ENCODE measurements at places on chromosomes 3 and 15.

- DNase-seq: no peak
These were observed 10.9 kb upstream of the IDH2 start for GRCh38 chr15:90113166-90113565.

DNA sequence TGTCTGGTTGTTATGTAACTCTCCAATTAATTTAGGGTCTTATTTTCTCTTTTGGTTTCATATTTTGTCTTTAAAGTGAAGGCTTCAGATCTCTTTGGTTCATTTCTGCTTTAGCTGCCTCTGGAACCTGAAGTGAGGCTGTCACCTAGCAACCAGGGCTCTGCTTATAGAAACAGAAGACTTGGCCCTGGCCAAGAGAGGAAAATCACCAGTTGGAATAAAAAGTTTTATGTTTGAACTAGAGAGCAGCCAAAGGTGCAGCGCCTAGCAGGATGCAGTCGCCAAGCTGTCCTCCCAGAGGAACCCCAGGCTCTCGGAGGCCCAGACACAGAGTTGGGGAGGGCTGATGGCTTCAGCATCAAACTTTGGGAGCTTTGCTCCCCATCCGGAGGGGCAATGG is 41.1 kb downstream of the LYZL4 start:
- no peak for DNase-seq

DNA sequence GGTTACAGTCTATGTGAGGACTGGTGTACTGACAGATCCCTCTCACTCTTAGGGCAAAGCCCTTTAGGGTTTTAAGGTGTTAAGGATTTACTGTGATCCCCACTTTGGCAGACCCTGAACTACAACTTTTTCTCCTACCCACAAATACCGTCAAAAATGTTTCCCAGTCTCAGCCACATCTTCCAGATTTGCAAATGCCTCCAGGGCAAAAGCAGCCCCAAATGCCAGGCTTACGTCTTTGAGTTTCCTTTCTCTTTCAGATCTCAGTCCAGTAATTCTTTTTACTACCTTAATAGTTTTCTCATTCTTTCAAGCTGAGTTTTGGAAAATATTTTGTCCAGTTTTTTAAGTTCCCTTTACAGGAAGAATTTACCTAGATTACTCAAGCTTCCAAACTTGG is 13.4 kb upstream of the ITGA11 start:
- no peak for DNase-seq

DNA sequence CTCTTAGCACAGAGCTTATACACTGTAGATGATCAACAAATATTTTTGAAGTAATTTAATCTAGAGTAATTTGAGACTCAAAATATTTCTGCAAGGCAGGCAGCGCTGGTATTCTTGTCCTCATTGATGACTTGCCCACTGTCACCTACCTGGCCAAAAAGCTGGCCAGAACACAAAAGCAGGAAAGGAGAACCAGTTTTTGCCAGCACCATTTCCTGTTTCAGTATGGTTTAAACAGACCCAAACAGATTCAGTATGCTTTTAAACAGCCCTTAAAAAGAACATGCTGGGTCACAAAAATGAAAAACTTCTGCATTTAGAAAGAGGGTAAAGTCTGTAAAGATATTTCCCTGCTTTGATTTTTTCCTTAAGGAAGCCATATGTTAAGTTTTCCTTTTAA is 42.3 kb upstream of the ZNF280D start:
- no peak for DNase-seq

DNA sequence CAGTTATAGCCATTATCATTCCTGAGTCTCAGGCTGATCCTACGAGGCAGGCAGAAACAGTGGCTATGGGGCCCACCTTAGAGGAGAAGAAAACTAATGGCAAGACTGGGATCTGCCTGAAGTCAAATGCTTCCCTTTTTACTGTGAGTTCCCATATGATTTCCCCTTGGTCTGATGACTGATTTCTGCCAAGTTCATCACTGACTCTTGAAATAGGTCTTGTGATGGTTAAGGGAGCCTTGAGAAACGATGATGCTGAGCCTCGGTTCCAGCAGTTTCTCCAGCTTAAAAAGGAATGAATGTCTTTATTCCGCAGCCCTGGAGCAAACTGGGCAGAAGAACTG is 29.4 kb upstream of the LDHAL6B start:
- DNase-seq: no peak

DNA sequence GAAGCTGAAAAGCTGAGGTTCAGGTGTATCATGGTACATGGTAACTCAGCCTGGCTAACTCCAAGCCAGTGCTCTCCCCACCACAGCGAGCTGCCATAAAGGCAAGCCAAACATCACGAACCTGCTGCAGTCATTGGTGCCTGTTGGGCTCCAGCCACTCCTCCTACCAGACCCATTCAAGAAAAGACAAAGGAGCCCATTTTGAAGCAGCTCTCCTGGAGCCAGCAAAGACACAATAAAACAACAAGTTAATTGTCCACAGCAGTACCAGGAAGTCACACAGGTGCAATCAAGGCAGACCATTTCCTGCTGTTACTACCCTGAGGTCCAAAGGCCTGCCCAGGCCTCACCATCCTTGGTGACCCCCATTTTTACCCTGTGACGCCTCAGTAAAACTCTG is 77.6 kb downstream of the DAPK2 start:
- DNase-seq: no peak

DNA sequence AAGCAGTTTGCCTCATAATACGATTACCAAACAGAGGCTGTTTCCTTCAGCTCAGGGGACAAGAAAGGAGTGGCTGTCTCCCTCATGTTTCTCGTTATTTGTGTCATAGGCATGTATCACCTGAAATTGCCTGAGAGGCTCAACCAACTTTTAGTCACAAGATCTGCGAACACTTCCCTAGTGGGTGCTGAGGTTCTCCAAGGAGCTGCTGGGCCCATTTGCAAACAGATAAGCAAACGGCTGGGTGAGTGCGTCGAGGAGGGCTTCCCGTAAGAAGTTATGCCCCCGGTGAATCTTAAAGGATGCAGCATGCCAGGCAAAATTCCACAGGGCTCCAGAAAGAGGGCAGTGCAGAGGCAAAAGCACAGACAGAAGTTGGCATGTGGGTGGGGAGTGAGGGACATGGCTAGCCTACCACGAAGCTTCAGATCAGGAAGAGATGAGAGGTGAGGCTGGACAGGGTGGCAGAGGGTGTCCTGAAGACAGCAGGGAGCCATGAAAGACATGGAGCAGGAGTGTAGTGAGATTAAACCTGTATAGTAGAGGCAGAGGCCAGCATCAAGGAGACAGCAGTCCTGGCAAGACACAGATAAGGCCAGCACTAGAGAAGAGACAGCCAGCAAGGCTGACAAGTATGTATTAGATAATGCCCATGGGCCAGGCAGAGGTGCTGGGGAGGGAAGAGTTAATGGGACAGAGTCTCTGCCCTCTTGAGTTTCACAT is 4.0 kb upstream of the GP9 start:
- DNase-seq: no peak

- DNase-seq: no peak
These were observed 265.6 kb upstream of the ATP11B start for GRCh38 chr3:182527745-182528144.

DNA sequence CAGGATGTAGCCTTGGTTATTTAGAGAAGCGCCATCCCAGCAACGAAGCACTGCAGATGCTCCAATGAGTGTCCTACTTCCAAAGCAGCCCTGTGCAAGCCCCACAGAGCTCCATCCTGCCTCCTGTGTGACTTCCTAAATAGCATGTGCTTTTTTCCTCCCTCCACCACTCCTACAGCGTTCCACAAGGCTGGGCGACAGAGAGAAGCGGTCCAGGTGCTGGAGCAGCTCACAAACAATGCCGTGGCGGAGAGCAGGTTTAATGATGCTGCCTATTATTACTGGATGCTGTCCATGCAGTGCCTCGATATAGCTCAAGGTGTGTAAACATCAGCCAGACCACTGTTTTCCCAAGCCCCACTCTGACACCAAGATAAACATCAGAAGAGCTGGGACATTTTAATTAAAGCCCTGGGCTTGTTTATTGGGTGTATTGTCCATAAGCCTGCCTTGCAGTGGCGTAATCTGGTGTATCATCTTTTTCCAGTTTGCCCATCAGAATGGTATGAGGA is 22.2 kb upstream of the RHO start:
- DNase-seq: no peak

GRCh38 chr15:70351391-70351790 is 253.7 kb upstream of the TLE3 start:
- no peak for DNase-seq

DNA sequence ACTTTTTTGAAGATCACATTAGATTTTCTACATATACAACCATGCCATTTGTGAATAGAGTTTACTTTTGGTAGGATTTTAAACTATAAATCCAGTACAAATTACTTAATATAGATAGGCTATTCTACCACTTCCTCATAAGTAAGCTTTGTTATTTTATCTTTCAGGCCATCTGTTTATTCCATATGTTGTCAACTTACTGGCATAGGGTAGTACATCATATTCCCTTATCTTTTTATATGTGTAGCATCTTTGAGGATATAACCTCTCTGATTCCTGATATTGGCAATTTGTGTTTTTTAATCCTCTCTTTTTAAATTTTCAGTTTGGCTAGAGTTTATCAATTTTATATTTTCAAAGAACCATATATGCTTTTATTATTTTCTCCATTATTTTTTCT is 515.4 kb downstream of the DIPK2A start:
- DNase-seq: no peak

- DNase-seq: no peak
These were observed 476.9 kb upstream of the PROK2 start for GRCh38 chr3:72261566-72262564.

DNA sequence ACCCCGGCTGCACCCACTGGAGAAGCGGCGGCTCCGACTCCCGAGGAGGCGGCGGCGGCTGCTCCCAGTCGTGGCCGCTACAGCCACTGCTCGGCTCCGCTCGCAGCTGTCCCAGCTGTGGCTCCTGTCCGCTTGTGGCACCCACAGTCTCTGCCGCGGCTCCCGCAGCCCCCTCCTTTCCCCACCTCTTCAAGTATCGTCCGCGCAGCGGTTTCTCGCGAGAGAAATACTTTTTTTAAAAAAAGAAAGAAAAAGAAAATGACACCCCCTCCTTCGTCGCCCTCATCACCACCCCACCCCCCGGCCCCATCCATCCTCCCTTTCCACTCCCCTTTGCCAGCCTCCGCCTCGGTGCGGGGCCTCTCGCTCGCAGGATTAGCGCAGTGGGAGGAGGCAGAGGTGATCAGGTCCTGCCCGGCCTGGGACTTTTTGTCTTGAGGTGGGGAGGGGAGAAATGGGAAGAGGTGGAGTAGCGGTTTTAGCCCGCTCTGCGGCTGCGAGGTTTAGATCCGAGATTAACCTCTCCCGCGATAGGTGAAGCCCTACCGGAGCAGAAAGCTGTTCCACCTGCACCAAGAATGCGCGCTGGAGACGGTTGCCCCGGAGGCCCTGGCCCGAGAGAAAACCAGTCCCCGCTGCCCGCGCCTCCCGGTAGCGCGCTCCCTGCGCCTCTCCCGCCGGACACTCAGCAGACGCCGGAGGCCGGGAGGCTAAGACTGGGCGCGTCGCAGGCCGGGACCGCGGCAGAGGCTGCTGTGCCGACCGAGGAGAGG is at the start of gene FBN1:
Gene FBN1 (minus strand): TSS at position 152 of the 773 bp plus-strand sequence. CDS start 940 bp downstream, outside the sequence.
- DNase-seq: no peak

GRCh38 chr15:31116423-31117030 is 15.0 kb upstream of the TRPM1 start:
- DNase-seq: no peak

DNA sequence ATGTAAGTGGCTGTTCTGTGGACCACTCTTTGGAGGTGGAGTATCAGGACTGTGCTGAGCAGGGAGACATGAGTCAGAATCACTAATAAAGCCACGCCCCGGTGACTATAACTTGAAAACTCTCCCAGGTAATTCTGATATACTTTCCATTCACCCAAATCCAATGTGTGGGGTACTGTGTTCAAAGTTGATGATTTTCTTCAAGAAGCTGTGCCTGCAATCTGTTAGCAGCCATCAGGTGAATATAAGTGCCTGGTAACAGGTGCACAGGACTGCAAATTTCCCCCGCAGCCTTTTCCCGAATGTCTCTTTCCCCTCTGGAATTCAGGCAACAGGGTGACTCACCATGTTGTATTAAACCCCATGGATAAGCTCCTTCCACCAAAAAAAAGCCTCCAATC is 17.0 kb downstream of the MAGI1 start:
- DNase-seq: no peak

GRCh38 chr3:100545371-100545770 is 53.0 kb downstream of the TMEM45A start:
- no peak for DNase-seq

DNA sequence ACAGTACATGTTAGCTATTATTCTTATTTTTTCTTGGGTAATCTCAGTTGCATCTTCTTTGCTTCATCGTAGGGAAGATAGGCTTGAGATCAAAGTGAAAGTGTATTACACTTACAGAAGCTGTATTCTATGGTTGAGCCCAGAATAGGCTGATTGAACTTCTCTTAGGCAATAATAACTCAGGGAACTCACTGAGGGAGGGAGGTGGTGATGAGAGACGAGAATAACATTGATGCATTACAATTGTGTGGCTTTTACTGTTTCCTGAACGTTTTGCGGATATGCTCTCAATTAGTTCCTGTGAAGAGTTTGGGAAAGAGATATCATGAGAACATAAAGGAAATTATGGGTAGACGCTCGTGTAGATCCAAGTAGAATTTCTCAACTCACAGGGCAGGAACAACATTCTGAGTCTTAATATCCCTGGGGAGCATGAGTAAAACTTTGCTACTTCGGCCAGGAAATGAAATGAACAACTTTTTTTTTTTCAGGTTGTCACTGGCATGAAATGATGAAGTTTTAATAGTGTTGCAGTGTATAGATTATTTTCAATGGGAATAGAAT is 302.2 kb downstream of the TUSC7 start:
- no peak for DNase-seq

DNA sequence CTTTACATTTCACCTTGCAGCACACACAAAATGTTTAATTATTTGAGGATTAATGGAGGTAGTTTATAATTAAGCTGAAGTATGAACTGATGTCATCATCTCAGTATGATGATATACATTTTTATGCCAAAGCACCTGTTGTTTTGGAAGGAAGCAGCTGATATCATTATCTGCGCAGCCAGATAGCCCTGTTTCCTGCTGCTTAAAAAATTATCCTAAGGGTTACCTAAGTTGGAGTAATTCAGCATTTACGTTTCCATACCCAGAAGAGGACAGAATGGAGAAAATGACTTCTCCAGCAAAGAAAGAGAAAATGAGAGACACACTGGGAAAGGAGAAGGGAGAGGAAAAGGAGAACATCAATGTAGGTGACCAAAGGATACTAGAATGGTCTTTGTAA is 370.3 kb upstream of the PLSCR5 start:
- no peak for DNase-seq

GRCh38 chr3:158788446-158788845 is 13.4 kb upstream of the MFSD1 start:
- no peak for DNase-seq

DNA sequence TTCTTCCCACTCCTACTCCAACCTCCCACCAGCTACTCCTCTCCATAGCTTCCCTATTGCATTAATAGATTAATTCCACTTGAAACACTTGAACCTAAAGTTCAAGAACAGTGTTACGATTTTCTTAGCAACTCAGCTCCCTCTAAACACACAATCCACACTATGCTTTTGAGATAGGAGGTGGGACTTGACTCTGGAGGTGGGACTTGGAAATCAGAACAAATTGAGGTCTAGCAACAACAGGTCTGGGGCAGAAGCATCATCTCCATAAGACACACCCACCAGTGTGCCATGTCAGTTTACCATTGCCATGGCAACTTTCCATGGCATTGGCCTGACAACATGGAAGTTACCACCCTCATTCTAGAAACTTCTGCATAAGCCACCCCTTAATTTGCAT is 336.5 kb upstream of the ALCAM start:
- no peak for DNase-seq

Measured in activated CD8-positive, alpha-beta memory T cell treated with anti-CD3 and anti-CD28 coated beads for 1 hour (primary cell).